Fibroblast of skin of right quadriceps (primary cell): ENCODE measurements at places on chromosomes 2 and 18.

DNA sequence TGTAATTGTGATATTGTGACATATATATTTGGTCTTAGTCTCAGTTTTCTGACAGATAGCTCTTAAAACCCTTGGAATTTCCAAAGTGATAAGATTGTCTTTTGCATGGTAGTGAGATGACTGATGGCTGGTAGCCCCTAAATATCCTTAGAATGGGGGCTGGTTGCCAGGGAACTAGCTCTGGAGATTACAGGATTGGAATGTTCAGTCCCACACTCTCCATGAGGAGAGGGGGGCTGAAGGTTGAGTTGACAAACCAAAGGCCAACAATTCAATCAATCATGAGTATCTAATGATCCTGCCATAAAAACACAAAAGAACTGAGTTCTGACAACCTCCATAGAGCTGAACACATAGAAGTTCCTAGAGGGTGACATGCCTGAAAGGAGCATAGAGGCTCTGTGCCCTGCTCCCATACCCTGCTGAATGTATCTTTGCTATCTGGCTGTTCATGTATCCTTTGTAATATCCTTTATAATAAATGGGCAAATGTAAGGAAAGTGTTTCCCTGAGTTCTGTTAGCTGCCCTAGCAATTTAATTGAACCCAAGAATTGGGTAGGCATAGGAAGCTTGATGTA lies 1680.3 kb upstream of the PIK3C3 start:
- no peak for DNase-seq

- DNase-seq: no peak
Observed at GRCh38 chr2:239777219-239777618, 247.9 kb downstream of the NDUFA10 start.

- no peak for DNase-seq
Observed at GRCh38 chr2:142741764-142742269, 135.6 kb upstream of the KYNU start.

- peak; percentile 87 for DNase-seq
Observed at GRCh38 chr2:171522052-171522787, at the start of gene CYBRD1. CYBRD1 (plus strand) TSS chr2:171522474; CDS start chr2:171522546, 72 bp downstream.
